Activated naive CD4-positive, alpha-beta T cell treated with anti-CD3 and anti-CD28 coated beads, Interleukin-2, amount 50 U/mL, for 16 hours (primary cell): ENCODE measurements at places on chromosomes 2 and 18.

GRCh38 chr2:132873738-132874137, 203.7 kb upstream of the LYPD1 start:
- no peak for DNase-seq

GRCh38 chr2:43399515-43400264, 173.3 kb upstream of the ZFP36L2 start:
- no peak for DNase-seq

DNA sequence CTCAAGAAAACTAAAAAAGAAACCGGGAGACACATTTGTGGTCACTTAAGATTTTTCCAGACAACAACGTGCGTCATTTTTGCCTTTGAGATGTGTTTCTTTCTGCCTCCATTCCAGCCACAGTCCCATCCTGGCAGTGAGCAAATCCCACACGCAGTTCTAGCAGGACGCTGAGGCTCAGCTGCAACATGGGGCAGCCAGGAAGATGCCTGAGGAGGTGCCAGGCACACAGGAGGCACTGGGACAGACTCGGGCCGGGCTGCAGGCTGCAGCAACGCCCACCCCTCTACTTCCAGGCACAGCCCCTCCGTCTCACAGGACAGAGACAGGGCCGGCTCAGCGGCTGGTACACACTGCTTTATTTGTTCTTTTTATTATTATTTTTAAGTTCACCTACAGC, 13.1 kb downstream of the KLF11 start:
- DNase-seq, result no peak

DNA sequence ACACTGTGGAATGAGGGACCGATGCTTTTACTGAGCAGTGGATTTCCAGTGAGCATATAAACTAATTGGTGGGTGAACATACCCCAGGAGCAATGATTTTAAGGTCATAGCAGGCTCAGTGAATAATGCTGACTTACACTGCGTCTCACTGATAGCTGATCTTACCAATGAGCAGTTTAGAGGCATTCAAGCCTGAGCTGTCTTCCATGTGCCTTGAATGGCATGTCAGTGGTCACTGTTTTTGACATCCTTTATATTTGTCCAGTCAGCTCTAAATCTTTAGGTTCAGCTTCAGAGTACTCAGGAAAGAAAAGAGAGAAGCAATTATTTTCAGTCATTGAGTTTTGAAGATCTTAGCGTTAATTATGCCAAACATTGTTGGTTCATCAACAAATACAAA, 88.3 kb downstream of the CAMKMT start:
- DNase-seq, result no peak

GRCh38 chr2:105625632-105626031, 119.1 kb upstream of the NCK2 start:
- DNase-seq, result no peak

GRCh38 chr18:46482831-46483230, 174.2 kb downstream of the LOXHD1 start:
- no peak for DNase-seq

DNA sequence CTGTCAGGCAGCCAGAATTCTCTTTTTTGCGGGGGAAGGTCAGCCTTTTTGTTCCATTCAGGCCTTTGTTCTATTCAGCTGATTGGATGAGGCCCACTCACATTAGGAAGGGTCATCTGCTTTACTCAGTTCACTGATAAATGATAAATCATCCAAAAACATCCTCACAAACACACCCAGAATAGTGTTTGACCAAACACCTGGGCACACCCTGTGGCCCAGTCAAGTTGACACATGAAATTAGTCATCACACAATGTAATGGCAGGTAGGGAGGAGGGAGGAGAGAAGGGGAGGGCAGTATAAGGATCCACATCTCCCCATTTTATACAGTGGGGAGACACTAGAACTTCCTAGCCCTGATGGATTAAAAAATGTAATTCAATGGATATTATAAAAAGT, 8.3 kb upstream of the RMC1 start:
- no peak for DNase-seq

- DNase-seq, result no peak
Observed at GRCh38 chr2:159009940-159010339, 41.5 kb downstream of the TANC1 start.

DNA sequence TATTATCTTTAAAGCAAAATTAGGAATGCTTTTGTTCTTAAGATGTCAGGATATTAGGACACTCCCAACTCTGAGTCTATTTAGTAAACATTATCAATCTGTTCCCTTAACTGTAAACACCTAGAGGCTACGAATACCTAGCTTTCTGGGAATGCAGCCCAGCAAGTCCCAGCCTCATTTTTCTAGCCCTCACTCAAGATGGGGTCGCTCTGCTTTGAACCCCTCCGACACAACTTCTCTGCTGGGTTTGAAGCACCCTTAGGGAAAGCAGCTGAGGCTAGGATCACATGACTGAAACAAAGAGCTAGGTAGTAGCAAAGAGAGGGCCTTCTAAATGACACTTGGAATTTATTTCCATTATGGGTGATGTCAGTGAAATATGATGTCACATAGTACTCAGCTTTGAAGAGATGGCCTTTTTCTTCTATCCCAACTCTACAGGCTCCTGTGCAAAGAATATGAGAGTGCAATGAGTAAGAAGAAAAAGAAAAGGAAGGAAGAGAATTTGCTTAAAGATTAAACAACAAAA, 114.7 kb downstream of the CSRNP3 start:
- no peak for DNase-seq

- DNase-seq, result no peak
Observed at GRCh38 chr18:74745633-74746403, 148.1 kb downstream of the ZNF407 start.

DNA sequence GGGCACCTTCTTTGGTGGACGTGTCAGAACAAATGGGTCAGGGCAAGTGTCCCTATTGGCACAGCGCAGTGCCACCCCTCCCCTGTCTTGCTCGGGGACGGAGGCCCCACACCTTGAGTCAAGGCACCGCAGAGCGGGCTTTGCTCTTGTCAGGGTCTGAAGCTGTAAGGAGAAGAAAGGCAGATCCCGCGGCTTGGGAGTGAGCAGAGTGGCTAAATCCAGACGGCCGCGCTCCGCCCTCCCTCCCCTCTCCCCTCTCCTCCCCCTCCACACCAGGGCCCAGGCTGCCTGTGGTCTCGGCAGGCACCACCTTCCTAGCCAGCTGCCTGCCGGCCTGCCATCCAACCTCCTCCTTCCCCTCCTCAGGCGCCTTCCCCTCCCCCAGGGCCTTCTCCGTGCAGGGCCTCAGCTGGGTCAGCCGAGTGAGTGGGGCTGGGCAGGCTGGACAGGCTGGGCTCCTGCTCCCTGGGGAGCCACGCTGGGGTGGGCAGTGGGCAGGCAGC, 25.8 kb downstream of the SPEG start:
- no peak for DNase-seq

DNA sequence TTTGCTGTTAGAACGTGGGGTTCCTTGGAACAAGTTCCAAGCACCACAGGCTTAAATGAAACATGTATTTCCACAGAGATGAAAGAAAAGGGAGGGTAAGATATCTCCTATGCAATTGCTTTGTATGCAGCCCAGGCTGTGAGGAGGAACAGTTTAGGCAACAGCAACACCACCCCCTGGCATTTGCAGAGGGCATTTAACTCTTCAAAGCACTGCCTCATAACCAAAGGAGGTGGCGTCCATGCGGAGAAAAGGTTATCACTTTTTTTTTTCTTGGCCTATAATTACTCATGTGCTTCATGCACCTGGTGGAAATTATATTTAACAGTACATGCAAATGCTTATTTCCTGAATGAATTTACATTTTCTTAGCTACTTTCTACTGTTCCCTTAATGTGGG, 286.0 kb downstream of the LPIN1 start:
- no peak for DNase-seq

GRCh38 chr2:40367032-40367431, 84.9 kb downstream of the SLC8A1 start:
- DNase-seq, result no peak

- DNase-seq, result no peak
Observed at GRCh38 chr18:11121443-11121849, 27.9 kb downstream of the PIEZO2 start.

DNA sequence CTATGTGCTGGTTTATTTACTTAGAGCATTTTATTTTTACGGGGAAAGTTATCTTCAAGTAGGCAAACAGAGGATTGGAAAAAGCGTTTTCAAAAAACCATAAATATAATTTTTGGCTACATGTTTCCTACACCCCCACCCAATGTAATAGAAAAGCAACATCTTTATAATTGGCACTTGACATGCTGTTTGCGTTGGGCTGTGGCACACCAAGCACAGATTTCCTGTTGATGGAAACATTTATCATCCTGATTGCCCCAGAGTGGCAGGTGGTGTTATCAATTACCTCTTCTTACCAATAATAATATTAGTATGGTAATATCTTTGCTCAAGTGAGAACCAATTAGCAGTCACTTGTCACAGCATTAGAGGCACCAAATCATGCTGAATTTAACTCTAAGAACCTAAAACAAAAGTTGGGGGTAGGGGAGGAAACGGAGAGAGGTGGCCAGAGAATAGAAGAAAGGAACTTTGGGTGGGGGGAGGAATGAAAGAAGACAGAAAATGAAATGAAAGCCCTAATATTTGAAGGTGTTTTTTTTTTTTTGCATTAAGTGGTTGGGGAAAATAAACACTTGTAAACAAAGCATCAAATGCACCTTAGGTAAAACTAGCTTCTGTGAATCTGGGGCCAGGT, 3.8 kb upstream of the SALL3 start:
- no peak for DNase-seq

GRCh38 chr2:8674420-8675009, 7.3 kb upstream of the ID2 start:
- no peak for DNase-seq

- DNase-seq, result no peak
Observed at GRCh38 chr2:115161081-115161770, 718.8 kb downstream of the DPP10 start.

GRCh38 chr2:206611736-206612135, 30.6 kb upstream of the FAM237A start:
- DNase-seq, result no peak

DNA sequence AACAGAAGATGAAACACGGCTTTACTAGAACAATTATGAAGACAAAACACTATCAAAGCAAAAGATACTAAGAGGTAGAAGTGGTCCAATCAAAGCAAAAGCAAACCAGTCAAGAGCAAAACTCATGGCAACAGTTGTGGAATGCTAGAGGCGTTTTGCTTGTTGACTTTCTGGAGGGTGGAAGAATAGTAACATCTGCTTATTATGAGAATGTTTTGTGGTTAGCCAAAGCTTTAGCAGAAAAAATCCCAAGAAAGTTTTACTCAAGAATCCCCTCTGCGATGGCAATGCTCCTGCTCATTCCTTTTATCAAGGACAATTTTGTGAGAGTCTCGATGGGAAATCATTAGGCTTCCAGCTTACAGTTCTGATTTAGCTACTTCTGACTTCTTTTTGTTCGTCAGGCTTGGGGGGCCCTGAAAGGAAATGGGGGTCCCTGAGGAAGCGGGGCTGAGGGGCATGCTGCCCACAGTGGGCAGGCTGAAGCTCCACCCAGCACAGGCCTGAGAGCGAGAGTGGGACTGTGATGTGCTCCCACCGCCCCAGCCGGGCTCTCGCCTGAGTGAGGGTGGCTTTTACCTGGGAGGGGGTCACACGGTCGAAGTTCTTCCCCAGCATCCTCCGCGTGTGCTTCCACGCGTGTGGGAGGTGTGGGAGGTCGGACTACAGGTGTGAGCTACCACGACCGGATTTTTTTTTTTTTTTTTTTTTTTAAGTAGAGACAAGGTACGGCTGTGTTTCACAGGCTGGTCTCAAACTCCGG, 49.0 kb upstream of the MC4R start:
- DNase-seq, result no peak

- DNase-seq, result no peak
Observed at GRCh38 chr2:3301001-3301400, 76.6 kb downstream of the EIPR1 start.

GRCh38 chr2:24642351-24642750, 150.8 kb downstream of the PTRHD1 start:
- DNase-seq, result no peak

DNA sequence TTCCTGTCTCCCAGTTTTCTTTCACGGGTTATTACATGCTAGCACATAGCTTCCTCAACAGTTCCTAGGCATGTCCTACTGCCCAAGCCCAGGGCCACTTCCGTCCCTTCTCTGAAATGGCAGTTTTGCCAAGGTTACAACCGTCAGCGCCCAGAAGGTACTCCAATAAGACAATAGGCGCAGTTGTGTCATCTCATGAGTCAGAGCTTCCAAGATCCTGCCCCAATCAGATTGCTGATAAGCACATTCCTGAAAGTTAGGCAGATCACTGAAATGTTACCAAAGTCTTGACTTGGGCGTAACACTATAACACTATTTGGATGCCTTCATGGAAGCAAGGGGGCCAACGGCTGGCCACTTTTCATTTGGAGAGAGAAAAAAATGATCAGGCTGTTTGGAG, 34.2 kb downstream of the GKN2 start:
- no peak for DNase-seq
